ENCODE measurements at places on chromosomes 12 and 14. TPM values are rescaled to one million over a fixed set of nuclear protein-coding genes. Genes with fewer than 3 reads are reported as not detected.

INSM2 gene
- not detected for total RNA-seq

PLEK2 gene
- 3.9 TPM for total RNA-seq

TCL1A gene
- total RNA-seq: not detected

ADSS1 gene
- 6.3 TPM for total RNA-seq

EPYC gene
- not detected for total RNA-seq

ANO4 gene
- total RNA-seq: 5.3 TPM

NGB gene
- not detected for total RNA-seq
